Fibroblast of skin of right biceps (primary cell): ENCODE measurements at places on chromosomes 11 and 22.

GRCh38 chr11:125193416-125193726, 28.8 kb downstream of the PKNOX2 start:
- no peak for DNase-seq

DNA sequence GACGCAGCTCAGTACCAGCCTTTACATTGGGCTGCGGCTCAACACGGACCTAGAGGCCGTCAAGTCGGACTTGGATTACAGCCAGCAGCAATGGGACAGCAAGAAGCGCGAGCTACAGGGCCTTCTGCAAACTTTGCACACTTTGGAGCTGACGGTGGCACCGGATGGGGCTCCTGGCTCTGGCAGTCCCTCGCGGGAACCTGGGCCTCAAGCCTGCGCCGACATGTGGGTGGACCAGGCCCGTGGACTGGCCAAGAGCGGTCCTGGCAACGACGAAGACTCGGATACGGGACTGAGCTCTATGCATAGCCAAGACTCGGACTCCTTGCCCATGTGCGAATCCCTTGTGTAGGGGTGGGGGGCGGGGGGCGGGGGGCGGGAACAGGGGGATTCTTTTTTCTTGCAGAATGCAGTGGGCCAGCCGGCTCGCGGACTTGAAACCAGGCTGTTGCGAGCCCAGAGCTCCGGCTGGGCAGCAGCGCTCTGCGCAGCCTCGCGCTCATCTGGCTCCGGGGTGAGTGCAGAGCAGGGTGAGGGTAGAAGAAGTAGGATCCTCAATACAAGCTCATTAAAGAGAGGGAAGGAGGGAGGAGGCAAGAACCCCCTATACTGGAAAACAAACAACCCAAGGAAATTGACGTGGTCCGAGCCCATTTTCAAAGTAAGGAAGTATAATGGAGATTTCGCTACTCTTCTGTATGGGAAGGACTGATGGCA, 1.8 kb downstream of the RASSF10 start:
- no peak for DNase-seq

GRCh38 chr22:19118329-19118880, 3.8 kb downstream of the DGCR2 start:
- no peak for DNase-seq

- peak; percentile 43 for DNase-seq
Observed at GRCh38 chr11:123228496-123229163, 33.6 kb upstream of the CLMP start.

DNA sequence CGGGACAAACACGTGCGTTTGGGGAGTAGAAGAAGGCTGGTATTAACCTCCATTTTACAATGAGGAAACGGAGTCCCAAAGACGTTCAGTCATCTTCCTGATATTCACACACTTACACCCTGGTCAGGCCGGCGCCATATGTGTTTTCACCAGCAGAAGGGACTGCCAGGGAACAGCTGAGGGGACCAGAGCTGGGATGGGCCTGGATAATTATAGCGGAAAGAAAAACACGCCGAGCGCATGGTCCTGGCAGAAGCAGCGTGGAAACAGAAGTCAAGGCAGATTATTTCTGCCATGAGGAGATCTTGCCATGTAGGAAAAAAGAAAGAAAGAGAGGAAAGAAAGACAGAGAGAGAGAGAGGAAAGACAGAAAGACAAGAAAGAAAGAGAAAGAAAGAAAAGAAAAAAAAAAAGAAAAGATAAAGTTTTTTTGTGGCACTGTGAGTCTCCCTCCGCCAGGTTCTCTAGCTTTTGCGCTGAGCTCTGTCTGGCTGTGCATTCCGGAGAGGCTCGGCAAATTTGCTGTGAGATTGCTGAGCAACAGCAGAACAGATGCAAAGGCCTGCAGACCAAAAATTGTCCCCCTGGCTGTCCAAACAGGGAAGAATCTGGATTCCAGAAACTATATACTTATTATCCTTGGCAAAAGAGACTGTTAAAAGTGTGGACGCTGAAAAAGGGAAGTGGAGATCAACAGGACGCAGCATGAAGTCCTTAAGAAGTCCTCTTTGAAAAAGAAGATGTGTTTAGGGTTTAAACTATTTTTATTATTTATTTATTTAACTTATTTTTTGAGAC, 1.3 kb upstream of the UCP2 start:
- DNase-seq, result no peak
